Stimulated activated CD4-positive, alpha-beta T cell treated with anti-CD3 and anti-CD28 coated beads, Interleukin-4, amount 100 ng/mL, for 48 hours (primary cell): ENCODE measurements at places on chromosomes 16 and 17.

- peak; percentile 33 for DNase-seq
Observed at GRCh38 chr16:70738083-70738977, 52.5 kb upstream of the MTSS2 start.

GRCh38 chr16:86965840-86966550 lies 351.2 kb downstream of the C16orf95 start:
- no peak for DNase-seq

DNA sequence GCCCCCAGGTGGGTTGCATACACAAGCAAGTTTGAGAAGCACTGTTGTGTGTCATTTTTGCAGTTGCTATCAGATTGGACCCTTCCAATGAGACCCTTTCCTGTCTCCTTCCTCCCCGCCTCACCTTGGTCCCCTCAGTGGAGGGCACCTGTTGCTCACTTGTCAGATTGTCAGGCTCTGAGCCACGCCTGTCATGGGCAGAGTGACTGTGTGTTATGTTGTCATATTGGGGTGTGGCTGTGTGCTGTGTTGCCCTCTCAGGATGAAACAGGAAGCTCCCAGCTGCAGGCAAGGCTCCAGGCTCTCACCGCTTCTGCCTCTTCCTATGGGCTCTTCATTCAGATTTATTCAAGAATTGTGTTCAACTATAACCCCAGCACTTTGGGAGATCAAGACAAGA lies 302.9 kb downstream of the CPPED1 start:
- DNase-seq, result no peak

DNA sequence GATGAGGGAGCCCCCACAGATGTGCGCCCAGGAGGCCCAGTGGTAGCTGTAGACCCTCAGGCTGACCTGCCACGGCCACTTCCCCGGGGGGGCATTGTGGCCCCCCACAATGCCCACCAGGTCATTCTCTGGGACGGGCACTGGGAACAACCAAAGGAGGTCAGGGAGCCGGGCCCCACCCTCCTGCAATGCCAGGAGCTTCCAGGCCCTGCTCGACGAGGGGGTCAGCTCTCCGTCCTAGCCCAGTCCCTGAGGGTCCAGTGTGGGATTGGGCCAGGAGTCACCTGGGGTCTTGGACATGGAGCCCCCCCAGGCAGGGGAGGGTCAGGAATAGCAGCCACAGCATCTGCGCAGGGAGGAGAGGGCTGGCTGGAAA lies 7.0 kb downstream of the TPSD1 start:
- no peak for DNase-seq

DNA sequence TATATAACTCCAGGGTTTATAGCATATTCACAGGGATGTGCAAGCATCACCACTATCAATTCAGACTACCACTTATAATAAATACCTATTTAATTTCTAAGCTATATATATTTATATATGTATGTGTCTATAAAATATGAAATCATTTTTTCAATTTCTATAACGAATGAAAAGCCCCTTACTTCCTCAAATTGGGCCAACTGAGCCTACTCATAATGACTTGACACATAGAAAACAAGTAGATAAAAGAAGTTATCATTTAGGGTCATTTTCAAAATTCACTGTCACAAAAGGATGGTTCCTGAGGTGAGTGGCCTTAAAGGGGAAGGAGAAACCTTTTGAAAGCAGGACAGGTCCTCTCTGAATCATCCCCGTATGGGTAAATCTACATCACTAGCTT lies 114.1 kb downstream of the ADCY9 start:
- no peak for DNase-seq

- no peak for DNase-seq
Observed at GRCh38 chr16:69831212-69832123, 69.3 kb downstream of the WWP2 start.

DNA sequence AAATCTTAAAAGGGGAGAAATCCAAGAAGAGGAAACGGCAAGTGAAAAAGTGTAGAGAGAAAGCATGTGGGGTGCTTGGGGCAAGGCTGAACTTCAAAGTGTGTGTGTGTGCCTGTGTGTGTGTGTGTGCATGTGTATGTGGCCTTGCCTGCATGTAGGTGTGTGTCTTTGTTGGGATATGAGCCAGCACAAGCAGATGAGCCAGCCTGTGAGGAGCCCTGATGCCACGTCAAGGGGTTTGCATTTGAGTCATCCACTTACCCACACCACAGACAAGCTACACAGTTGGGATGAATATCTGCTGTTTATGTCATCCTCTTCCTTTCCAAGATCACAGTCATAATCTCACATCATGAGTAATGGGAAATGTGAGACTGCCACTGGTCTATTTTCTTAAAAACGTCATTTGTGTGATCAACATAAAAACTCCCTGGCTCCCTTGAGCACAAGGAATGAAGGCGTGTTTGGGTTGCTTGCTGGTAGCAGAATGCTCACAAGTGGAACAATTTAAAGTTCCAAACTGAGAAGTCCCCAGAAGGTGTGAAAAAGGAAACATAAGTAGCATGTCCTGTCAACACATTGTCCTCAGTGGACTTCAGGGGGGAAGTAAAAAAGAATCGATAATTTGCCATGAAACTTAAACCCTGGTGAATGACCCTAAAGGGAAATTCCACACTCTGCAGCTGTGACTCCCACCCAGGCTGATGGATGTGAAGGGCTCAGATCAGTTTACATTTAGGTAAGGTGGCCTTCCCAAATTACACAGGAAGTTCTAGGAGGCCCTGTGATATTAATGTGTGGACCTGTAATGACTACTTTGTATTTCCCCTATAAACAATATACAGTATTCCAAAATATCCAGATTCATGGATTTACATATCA lies 14.7 kb downstream of the KCTD19 start:
- peak; percentile 77 for DNase-seq

- no peak for DNase-seq
Observed at GRCh38 chr17:50187394-50187725, 14.1 kb downstream of the COL1A1 start.

GRCh38 chr16:29676989-29677785 lies 1.8 kb upstream of the QPRT start:
- no peak for DNase-seq

DNA sequence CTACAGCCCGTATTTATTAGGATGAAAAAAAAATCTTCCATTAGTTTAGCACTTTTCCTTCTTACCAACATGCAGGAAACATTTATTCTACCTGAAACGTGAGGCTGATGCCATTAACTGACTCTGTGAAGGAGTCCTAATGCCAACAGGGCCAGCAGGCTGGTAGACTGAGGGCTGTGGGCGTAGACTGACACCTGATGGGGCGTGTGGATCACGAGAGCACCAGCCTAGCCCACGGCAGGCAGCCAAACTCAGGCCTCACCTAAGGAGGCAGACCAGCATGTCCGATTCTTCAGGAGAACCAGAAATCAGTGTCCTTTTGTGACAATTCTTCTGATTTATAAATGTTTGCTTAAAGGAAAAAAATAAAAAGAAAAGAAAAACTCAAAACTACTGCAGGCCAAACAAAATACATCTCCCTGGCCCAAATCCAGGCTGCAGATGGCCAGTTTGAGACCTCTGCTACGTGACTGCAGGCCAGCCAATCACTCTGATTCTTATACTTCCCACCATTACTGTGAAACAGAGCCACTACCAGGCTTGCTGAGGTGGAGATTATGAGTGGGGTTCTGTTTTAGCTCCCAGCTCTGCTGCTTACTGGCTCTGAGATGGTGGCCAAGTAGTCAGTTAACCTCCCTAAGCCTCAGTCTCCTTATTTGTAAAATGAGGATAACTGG lies 66.5 kb downstream of the GNAO1 start:
- DNase-seq, result no peak

GRCh38 chr16:23494188-23494587 lies 16.1 kb downstream of the GGA2 start:
- no peak for DNase-seq

DNA sequence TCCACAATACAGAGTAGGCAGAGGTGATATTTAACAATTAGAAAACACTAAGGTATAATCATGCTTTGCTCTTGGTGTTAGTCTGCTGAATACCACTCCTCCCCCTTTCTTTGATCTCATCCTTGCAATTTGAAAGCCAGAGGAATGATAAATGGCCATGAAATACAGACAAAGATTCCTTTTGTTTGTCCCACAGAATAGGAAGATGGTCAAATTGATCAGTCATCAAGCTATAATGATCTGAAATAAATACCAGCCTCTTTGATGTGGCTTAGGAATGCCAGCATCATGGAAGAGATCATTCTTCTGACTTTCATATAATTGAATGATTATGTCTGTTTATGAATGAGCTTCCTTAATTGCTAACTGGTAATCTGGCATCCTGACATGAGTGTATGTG lies 1541.7 kb upstream of the CDH8 start:
- DNase-seq, result no peak

DNA sequence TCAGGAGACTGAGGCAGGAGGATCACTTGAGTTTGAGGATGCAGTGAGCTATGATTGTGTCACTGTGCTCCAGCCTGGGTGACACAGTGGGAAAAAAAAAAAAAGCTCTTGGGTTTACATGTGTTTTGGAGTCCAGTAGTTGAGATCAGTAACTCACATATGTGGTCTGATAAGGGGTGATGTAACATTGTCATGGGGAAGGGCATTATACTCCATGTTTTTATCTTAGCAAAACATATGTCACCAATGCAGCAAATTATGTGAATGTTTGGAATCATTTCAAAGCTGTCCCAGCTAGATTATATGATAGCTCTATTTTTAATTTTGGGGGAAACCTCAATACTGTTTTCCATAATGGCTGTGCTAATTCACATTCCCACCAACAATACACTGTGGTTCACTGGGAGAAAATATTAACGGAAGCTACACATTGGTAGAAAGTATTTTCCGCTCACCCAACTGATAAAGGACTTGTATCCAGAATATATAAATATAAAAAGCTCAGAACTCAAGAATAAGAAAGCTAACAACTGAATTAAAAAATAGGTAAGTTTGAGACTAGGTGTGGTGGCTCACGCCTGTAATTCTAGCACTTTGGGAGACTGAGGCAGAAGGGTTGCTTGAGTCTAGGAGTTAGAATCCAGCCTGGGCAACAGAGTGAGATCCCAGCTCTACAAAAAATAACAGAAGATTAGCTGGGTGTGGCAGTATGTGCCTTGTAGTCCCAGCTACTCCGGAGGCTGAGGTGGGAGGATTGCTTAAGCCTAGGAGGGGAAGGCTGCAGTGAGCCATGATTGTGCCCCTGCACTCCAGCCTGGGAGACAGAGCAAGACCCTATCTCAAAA lies 224.1 kb upstream of the TBX2 start:
- DNase-seq, result no peak

GRCh38 chr17:4519361-4519788 lies 20.7 kb downstream of the SPNS2 start:
- no peak for DNase-seq

DNA sequence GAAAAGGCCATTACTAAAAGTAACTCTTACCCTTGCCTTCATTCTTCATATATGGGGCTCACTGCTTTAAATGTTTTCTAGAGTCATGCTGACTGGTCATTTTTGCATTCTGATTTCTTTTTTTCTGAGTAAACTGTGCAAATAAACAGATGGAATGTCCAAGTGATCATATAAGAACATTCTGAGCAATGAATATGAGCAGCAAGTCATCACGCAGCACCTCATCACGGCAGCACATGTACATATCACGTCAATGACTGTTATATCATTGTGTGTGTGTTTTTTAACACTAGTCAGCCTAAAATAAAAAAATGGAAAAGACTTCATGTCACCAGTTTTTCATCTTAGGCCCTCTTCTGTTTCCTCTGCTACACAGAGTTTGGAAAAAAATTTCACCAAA lies 490.0 kb upstream of the ZFHX3 start:
- no peak for DNase-seq

GRCh38 chr16:81590714-81591544 lies 146.3 kb downstream of the CMIP start:
- DNase-seq, result no peak

DNA sequence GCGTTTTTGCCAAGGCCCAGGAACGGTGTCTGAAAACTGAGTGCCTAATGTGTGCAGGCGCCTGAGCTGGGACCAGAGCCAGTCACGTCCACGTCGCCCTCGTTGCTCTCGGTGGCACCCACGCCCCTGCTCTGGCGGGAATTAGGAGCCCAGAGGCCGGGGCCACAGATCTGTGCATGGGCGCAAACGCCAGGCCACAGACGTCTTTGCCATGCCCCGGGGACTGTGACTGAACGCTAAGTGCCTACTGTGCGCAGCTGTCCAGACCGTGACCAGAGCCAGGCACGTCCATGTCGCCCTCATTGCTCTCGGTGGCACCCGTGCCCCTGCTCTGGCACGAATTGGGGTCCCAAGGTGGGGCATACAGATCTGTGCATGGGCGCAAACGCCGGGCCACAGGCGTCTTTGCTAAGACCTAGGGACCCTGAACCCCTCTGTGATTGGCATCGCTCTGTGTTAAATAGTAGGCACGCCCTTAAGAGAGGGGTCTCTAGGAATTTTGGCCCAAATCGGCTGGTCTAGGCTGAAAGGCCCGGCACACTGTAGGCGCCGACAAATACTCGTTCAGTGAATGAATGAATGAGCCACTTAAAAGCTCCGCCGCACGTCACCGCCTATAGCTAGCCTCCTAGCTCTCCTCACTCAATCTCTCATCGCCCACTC lies 827 bp upstream of the UBALD1 start:
- no peak for DNase-seq

- no peak for DNase-seq
Observed at GRCh38 chr16:54266363-54266955, 20.1 kb downstream of the IRX3 start.

DNA sequence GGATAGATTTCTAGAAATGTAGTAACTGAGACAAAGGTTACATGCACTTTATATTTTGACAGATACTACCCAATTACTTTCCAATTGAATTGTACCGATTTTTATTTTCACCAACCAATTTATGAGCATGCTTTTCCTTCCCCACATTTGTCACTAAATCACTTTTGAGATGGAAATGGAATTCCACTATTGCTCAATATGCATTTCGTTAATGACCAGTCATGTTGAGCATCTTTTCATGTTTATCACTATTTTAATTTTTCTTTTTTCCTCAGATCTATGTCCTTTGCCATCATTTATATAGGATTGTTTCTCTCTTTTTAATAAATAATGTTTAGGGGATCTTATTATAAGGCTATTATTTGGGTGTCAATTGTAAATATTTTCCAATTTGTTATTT lies 102.8 kb upstream of the SMIM36 start:
- DNase-seq, result no peak

GRCh38 chr17:16507918-16508533 lies 16.0 kb upstream of the LRRC75A start:
- DNase-seq, result no peak

DNA sequence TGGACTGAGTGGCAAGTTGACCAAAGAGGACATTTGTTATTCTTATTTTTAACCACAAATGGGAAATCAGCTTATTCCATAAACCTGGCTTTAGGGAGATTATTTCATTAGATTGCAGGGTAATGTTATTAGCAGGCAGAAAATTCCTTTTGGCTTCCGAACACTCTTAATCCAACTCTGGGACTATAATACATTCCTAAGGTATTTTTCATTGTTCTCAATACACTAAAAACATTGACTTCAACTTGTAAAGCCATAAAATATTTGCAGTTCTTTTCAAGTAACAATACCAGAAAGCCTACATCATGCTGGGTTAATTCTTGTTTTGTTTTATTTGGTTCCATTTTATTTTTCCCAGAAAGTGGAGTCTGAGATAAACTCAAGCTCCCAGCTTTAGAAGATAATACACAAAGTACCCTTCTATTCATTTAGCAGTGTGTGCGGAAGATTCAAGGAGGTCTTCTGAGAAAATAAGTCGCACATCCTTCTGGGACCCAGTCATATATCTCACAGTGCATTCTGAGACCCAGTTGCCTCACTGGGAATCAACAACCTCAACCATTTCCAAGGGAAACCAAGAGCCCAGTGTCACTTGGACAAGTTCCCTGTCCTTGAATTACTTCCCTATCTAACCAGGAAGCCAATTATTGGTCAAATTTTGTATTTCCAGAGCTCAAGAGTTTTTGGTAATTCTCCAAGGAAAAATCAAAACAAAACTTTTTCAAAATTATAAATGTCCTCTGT lies 389.6 kb upstream of the DYNLRB2 start:
- DNase-seq, result no peak

- no peak for DNase-seq
Observed at GRCh38 chr17:38339891-38340290, 3.9 kb downstream of the GPR179 start.
